ENCODE measurements at places on chromosomes 3 and 15. TPM values are rescaled to one million over a fixed set of nuclear protein-coding genes. Genes with fewer than 3 reads are reported as not detected.

Gene VWA5B2
- not detected for total RNA-seq

Gene PARP9
- 29.2 TPM for total RNA-seq

Gene MINDY2
- 19.9 TPM for total RNA-seq

Gene PAK6
- not detected for total RNA-seq

Gene NANOGP8
- total RNA-seq, result 1.2 TPM

Gene IL5RA
- not detected for total RNA-seq

Gene ITIH4
- total RNA-seq, result 3.5 TPM

Gene PTH1R
- total RNA-seq, result 0.29 TPM

Gene HES1
- total RNA-seq, result 4.4 TPM

Gene MEX3B
- total RNA-seq, result 11.2 TPM

Gene SLC24A5
- not detected for total RNA-seq

Gene CMSS1
- 14.7 TPM for total RNA-seq

All from osteoblast (primary cell).